WTC11 (cell line): ENCODE measurements at places on chromosomes 16 and 17. TPM values are rescaled to one million over a fixed set of nuclear protein-coding genes. Genes with fewer than 3 reads are reported as not detected.
A peak's percentile ranks its signal among the peaks of the same experiment; 100 is the strongest.

- H3K27ac ChIP-seq, result peak within 1 kb of the TSS; percentile 60; the same call in 1 of the 2 replicates
- H3K4me3 ChIP-seq, result no peak within 1 kb of the TSS
- peaks cover 17% of the 10 kb centered on the region for H3K4me1 ChIP-seq
- DNase-seq, result no peak
- no peaks in the 10 kb centered on the region for H3K36me3 ChIP-seq
Measured at GRCh38 chr17:2796164-2797125, at the start of gene RAP1GAP2. Gene RAP1GAP2 (plus strand): TSS chr17:2796438. CDS start chr17:2796528, 90 bp downstream.

DNA sequence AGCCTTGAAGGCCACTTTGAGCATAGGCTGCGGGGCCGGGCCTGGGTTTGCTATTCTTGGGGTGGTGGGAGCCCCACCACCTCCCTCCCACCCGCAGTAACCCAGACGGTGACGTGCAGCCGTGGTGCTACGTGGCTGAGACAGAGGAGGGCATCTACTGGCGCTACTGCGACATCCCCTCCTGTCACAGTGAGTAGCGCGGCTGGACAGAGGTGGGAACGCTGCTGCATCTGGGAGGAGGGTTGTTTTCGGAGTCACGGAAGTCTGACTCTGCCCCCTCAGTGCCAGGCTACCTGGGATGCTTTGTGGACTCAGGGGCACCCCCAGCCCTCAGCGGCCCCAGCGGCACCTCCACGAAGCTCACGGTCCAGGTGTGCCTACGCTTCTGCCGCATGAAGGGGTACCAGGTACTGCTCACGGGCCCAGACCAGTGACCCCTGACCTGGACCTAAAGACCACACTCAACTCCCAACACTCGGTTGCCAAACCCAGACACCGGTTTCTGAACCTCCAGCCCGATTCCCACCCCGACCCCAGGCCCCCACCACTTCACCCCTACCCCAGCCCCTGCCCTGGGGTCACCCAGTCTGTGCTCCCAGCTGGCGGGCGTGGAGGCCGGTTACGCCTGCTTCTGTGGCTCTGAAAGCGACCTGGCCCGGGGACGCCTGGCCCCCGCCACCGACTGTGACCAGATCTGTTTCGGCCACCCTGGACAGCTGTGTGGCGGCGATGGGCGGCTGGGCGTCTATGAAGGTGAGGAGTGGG is 2.1 kb downstream of the KREMEN2 start:
- DNase-seq, result peak; percentile 37
- no peak overlapping the region for H3K4me3 ChIP-seq
- no peak overlapping the region for H3K27ac ChIP-seq
- H3K36me3 ChIP-seq, result no peaks in the 10 kb centered on the region
- peaks cover 38% of the 10 kb centered on the region for H3K27me3 ChIP-seq

GRCh38 chr17:4490109-4490591 is 8.5 kb upstream of the SPNS2 start:
- no peak overlapping the region for H3K4me3 ChIP-seq
- H3K4me1 ChIP-seq, result peaks cover 12% of the 10 kb centered on the region
- no peaks in the 10 kb centered on the region for H3K36me3 ChIP-seq
- DNase-seq, result no peak
- no peak overlapping the region for H3K27ac ChIP-seq

Gene MAP2K6
- 43.0 to 50.5 TPM (median 49.5 TPM) in 3 replicates for total RNA-seq

Gene ABCC6
- 1.3 to 2.0 TPM (median 1.8 TPM) in 3 replicates for total RNA-seq

DNA sequence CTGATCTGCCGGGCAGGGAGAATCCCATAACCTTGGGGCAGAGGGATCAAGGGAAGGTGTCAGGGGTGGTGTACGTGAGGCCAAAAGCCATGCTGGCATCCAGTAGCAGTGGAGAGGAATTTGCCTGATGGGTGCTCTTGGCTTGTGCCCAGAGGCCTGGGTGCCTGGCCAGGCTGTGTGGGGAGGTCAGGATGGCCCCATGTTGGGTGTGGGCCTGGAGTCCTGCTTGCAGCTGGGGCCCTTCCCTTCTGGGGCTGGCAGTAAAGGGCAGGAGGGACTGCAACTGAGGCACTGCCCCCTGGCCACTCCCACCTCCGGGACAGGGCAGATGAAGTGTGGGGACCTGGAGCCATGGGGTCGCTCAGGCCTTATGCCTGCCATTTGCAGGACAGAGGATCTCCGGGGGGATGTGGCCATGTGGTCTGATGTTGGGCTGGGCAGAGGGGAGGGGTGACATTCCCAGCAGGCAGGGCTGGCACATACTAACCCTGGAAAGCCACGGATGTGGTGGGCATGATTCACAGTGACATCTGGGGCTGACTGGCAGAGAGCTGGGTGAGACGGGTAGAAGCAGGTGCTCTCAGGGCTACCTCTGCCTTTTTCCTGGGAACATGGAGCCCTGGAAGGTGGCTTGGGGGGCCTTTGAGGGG is 3.5 kb downstream of the FMNL1 start:
- H3K27me3 ChIP-seq, result peaks cover 40% of the 10 kb centered on the region
- H3K27ac ChIP-seq, result no peak overlapping the region
- H3K36me3 ChIP-seq, result no peaks in the 10 kb centered on the region

DNA sequence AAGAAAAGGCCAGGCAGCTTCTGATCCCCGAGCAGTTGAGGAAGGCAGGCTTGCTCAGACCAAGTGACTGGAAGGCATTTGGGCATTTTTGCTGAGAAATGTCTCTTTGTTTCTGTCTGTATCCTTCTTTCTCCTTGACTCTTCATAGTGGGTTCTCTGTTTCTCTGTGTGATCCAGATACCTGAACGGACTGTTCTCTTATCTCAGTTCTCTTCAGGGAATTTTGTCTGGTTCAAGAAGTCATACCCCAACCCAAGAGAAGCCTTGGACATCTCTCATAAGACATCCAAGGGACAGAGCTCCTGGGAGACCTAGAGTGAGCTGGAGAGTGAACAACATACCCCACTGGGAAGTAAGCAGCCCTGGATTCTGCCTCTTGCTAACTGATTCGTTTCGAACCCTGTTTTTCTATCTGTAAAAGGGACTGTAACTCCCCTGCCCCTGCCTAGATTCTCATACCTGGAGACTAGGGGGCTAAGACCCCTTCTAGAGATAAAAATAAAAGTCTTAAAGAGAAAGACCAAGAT is 541 bp downstream of the CCL3 start:
- no peaks in the 10 kb centered on the region; the same call in 1 of the 2 replicates for H3K27me3 ChIP-seq
- DNase-seq, result no peak
- no peak overlapping the region for H3K4me3 ChIP-seq
- no peaks in the 10 kb centered on the region for H3K36me3 ChIP-seq
- H3K27ac ChIP-seq, result no peak overlapping the region
- peaks cover 20% of the 10 kb centered on the region for H3K4me1 ChIP-seq

GRCh38 chr16:49564496-49565229 is 191.1 kb downstream of the C16orf78 start:
- H3K36me3 ChIP-seq, result no peaks in the 10 kb centered on the region
- no peak overlapping the region for H3K4me3 ChIP-seq
- no peak overlapping the region for H3K27ac ChIP-seq
- no peak for DNase-seq

DNA sequence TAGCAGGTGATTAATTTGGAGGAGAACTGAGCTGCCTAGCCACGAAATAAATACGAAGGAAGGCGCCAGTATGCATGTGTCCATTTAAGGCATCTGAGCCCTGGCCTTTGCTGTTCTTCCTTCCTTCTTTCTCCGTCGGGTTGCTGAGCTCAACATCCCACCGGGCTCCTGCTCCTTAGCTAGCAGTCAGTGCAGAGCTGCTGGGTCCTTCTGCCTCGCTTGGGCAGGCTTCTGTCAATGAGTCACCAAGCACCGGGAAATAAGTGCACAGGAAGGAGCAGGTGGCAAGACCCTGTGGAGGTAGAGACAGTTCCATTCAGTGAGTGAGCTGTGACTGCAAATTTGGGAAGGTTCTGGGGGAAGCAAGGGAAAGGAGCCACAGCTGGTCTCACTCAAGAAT is 120.7 kb downstream of the CCDC182 start:
- peak overlapping the region; percentile 4; the same call in 1 of the 2 replicates for H3K27ac ChIP-seq
- H3K4me3 ChIP-seq, result no peak overlapping the region
- peaks cover 3% of the 10 kb centered on the region; the same call in 1 of the 2 replicates for H3K4me1 ChIP-seq
- no peaks in the 10 kb centered on the region for H3K36me3 ChIP-seq

DNA sequence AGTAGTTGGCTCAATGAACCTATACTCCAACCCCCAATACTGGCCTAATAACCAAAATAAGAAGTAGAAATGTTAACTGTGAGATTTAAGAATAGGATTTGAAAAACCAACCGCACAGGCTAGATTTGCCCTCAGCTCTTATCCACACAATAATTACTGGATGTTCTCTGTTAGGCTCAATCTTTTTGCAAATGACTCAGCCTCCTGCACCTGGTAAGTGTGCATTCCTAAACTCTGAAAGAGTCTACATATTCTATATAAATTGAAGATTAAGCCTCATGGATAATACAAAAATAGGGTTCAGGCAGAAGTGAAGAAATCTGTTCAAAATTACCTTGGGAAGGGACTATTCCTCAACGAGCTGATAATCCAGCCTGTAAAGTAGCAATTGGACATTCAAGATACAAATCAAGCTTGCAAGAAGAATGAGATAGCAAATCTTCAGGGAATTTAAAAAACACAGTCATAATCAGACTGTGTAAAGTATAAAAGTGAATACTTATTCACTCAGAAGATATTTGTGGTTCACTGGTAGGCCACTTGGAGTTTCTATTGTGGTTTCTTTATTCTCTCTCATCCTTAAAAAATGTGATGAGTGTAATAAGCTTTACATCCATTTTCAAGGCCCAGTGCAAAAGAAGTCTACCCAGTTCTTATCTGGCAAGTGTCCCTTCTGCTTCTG is 931.9 kb upstream of the SOX9 start:
- no peaks in the 10 kb centered on the region for H3K4me1 ChIP-seq
- H3K4me3 ChIP-seq, result no peak overlapping the region
- H3K27ac ChIP-seq, result no peak overlapping the region
- DNase-seq, result no peak

GRCh38 chr17:45144199-45145034 is 3.9 kb upstream of the HEXIM1 start:
- H3K27me3 ChIP-seq, result peaks cover 5% of the 10 kb centered on the region; the same call in 1 of the 2 replicates
- peak; percentile 56 for DNase-seq
- peak overlapping the region; percentile 98 for H3K4me3 ChIP-seq

GRCh38 chr16:8919089-8919933 is 37.2 kb downstream of the LITAFD start:
- no peaks in the 10 kb centered on the region for H3K4me1 ChIP-seq
- H3K36me3 ChIP-seq, result peaks cover 86% of the 10 kb centered on the region
- H3K4me3 ChIP-seq, result no peak overlapping the region
- peak overlapping the region; percentile 39; the same call in 1 of the 2 replicates for H3K27ac ChIP-seq
- H3K27me3 ChIP-seq, result no peaks in the 10 kb centered on the region

Gene SPIRE2
- 19.7 to 21.1 TPM (median 20.5 TPM) in 3 replicates for total RNA-seq

DNA sequence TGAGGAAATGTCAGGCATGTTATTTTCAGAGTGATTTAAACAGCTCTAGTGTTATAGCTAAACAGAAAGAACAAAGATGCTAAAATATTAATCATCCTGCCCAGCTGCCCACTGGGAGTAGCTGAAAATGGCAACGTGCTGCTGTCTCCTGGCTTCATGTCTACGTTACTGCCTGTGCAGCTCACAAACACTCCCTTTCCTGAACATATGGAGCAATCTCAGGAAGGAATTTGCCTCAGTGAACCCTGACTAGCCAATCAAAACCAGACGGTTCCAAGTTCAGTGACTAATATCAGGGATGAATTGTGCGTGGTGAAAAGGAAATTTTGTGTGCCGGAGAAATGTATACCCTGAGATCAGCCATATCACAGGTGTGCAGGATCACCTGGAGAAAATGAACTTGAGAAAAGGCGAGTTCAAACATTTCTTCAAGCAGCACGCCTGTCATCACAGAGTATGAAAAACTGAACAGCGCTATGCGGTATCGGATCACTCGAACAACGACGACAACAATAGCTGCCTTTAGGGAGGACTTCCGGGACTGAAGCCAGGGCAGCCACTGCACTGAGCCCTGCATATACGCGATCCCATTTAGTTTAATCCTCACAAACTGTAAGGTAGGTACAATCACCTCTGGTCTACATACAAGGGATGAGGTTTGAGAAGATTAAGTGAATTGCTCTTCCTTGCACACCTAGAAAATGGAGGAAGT is 110.3 kb downstream of the STX8 start:
- DNase-seq, result no peak
- peaks cover 4% of the 10 kb centered on the region; the same call in 1 of the 2 replicates for H3K36me3 ChIP-seq
- H3K27me3 ChIP-seq, result no peaks in the 10 kb centered on the region
- H3K4me1 ChIP-seq, result peaks cover 19% of the 10 kb centered on the region

DNA sequence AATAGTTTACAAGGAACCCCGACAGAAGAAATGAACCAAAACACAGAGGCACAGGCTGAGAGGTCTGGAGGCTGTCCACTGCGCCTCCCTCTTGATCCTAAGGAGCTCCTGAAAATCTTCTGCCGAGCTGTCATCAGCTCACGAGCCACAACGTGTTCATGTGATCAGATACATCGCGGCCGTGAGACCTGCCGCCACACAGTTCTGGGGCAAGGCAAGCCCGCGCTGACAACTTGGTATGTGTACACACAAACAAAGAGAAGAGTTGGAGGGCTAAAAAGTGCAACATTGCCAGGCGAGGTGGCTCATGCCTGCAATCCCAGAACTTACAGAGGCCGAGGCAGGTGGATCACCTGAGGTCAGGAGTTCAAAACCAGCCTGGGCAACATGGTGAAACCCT is 7.6 kb downstream of the EXOC7 start:
- peaks cover 59% of the 10 kb centered on the region for H3K36me3 ChIP-seq
- DNase-seq, result no peak
- no peak overlapping the region for H3K27ac ChIP-seq
- no peak overlapping the region for H3K4me3 ChIP-seq

GRCh38 chr16:28172336-28172735 is 39.4 kb downstream of the XPO6 start:
- H3K36me3 ChIP-seq, result peaks cover 50% of the 10 kb centered on the region
- no peak overlapping the region for H3K4me3 ChIP-seq
- H3K4me1 ChIP-seq, result no peaks in the 10 kb centered on the region
- 0 out of 2 replicates have a peak overlapping the region, but pooled peaks have one; percentile 42 for H3K27ac ChIP-seq
- no peak for DNase-seq
- no peaks in the 10 kb centered on the region for H3K27me3 ChIP-seq

GRCh38 chr16:2816751-2817339 is at the start of gene PRSS21:
Gene PRSS21 (plus strand): TSS chr16:2817237. CDS start chr16:2817269, 32 bp downstream.
- no peaks in the 10 kb centered on the region for H3K4me1 ChIP-seq
- no peak within 1 kb of the TSS for H3K27ac ChIP-seq
- no peaks in the 10 kb centered on the region for H3K27me3 ChIP-seq
- no peaks in the 10 kb centered on the region for H3K36me3 ChIP-seq
- peak; percentile 67 for DNase-seq

Gene DNAAF8
- total RNA-seq, result 0.09 to 0.41 TPM (median 0.14 TPM) in 3 replicates

- H3K4me1 ChIP-seq, result peaks cover 3% of the 10 kb centered on the region; the same call in 1 of the 2 replicates
- no peak overlapping the region for H3K4me3 ChIP-seq
- no peaks in the 10 kb centered on the region for H3K27me3 ChIP-seq
- DNase-seq, result no peak
- no peak overlapping the region for H3K27ac ChIP-seq
Measured at GRCh38 chr17:20033415-20033814, 24.3 kb downstream of the SPECC1 start.

Gene CBX2
- 78.1 to 85.5 TPM (median 78.7 TPM) in 3 replicates for total RNA-seq

- H3K27ac ChIP-seq, result peak overlapping the region; percentile 91
- H3K4me1 ChIP-seq, result peaks cover 54% of the 10 kb centered on the region
- no peaks in the 10 kb centered on the region for H3K27me3 ChIP-seq
- no peaks in the 10 kb centered on the region for H3K36me3 ChIP-seq
Measured at GRCh38 chr17:17749921-17750320, 68.7 kb downstream of the RAI1 start.

- peaks cover 17% of the 10 kb centered on the region for H3K4me1 ChIP-seq
- peaks cover 42% of the 10 kb centered on the region for H3K36me3 ChIP-seq
- H3K27ac ChIP-seq, result peak overlapping the region; percentile 25; the same call in 1 of the 2 replicates
- H3K4me3 ChIP-seq, result no peak overlapping the region
- H3K27me3 ChIP-seq, result no peaks in the 10 kb centered on the region
Measured at GRCh38 chr17:38320482-38320881, 23.3 kb downstream of the GPR179 start.

Gene RASL10B
- total RNA-seq, result 17.4 to 25.4 TPM (median 25.3 TPM) in 3 replicates

GRCh38 chr16:57627184-57627871 is 1.1 kb upstream of the ADGRG1 start:
- no peaks in the 10 kb centered on the region for H3K36me3 ChIP-seq
- peak; percentile 44 for DNase-seq
- no peaks in the 10 kb centered on the region; the same call in 1 of the 2 replicates for H3K27me3 ChIP-seq
- H3K4me3 ChIP-seq, result peak overlapping the region; percentile 36; the same call in 1 of the 2 replicates
- no peak overlapping the region for H3K27ac ChIP-seq
- H3K4me1 ChIP-seq, result peaks cover 35% of the 10 kb centered on the region
